D341Med (cell line): ENCODE measurements at places on chromosomes 1 and 21.

DNA sequence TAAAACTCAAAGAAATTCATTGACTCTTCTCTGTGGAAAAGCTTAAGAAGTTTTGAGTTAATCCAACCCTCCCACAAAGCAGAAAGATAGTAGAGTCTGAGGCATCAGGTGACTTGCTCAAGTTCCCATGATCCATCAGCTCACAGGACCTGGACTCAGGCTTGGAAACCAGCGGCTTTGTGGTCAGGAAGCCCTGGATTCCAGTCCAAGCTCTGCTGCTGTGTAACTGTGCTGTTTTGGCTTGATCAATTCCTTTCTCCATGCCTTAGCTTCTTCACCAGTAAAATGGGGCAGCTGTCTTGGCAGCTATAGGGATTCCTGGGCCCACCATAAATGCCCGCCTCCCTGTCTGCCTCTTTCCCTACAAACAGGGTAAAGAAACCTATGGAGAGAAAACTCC, 180.2 kb downstream of the HIVEP3 start:
- no peak for DNase-seq

DNA sequence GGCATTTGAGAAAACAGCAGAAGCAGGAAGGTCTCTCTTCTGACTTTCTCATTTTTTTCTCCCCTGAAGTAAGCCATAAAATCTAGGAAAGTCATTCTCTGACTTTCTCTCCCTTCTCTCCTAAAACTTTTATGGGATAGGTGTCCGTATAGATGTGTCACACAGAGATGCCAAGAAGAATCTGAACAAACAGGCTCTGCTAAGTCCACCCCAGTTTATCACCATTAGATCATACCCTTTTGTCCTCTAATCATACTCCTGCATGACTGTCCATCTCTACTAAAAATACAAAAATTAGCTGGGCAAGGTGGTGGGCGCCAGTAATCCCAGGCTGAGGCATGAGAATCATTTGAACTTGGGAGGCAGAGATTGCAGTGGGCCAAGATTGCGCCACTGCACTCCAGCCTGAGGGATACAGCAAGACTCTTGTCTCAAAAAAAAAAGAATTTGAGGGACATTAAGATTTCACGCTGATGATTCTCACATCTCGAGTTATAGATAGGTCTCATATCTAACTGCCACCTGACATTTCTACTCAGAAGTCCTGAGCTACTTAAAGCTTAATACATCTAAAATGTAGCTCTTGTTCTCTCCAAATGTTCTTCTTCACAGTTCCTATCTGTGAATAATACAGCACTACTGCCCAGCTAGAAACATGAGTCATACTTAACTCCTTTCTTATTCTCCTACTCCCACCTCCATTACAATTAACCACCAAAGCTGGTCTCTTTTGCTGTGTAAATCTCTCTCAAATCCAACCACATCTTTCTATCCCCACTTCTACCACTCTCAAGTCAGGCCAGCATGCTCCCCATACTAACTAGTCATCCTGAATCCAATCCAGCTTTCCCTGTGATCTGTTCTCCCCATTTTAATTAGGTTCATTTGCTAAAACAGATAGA, 47.7 kb downstream of the ZNF644 start:
- DNase-seq = no peak

DNA sequence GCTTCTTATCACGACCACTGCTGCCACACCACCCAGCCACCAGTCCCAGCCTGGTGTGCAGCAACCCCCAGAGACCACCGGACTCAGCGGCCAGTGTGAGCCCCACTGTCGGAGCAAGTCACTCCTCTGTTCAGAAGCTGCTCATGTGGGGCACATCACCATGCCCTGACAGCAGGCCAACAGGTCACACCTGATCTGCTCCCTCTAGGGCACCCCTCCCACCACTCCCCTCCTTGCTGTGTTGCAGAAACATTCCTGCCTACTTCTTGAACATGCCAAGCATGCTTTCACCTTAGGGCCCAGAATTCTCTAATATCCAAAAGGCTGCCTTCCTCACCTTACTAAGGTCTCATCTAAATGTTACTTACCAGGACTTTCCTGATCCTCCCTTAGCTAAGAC, 146.5 kb downstream of the SLC45A1 start:
- no peak for DNase-seq

GRCh38 chr1:23682946-23683345, 8.7 kb upstream of the RPL11 start:
- DNase-seq = no peak

DNA sequence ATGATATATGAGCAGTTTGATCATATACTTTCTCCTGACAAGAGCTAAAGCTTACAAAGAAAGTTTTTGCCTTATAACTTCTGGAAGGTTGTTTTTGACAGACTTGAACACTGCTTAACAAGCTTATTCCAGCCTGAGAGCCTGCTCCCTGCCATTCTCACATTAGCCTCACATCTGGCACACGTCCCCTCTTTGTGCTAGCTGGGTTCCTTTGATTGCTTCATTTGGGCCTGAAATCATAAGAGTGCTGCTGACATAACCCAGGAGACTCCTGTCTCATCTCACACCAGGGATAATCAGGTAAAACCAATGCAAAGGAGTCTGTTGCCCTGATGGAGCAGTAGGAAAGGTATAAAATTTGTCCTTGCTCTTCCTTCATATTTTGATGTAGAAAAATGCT, 1411.7 kb upstream of the B3GALT2 start:
- DNase-seq = no peak

GRCh38 chr1:224430511-224431113, 4.0 kb downstream of the WDR26 start:
- no peak for DNase-seq

GRCh38 chr1:79845936-79846335, 839.4 kb upstream of the ADGRL4 start:
- DNase-seq = no peak

DNA sequence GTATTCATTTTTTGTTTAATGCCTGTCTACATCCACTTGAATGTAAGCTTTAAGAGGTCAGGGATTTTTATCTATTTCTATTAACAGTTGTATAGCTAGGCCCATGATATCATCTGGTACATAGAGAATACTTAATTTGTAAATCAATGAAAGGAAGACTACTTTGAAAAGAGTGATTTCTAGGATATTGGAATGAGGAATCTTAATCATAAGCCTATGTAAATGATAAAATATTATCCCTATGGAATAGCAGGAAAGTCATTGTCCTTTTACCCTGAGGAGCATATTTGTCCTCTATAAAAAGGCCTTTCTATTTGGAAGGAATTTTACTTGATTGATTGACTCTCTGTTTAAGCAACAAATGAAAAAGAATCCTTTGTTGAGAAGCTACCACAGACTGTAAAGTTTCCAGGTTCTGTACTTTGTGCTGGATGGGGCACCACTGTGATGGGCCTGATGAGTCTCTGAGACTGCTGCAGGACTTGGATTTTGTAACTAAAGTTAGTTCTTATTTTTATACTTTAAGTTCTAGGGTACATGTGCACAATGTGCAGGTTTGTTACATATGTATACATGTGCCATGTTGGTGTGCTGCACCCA, 53.8 kb downstream of the MAST2 start:
- no peak for DNase-seq

DNA sequence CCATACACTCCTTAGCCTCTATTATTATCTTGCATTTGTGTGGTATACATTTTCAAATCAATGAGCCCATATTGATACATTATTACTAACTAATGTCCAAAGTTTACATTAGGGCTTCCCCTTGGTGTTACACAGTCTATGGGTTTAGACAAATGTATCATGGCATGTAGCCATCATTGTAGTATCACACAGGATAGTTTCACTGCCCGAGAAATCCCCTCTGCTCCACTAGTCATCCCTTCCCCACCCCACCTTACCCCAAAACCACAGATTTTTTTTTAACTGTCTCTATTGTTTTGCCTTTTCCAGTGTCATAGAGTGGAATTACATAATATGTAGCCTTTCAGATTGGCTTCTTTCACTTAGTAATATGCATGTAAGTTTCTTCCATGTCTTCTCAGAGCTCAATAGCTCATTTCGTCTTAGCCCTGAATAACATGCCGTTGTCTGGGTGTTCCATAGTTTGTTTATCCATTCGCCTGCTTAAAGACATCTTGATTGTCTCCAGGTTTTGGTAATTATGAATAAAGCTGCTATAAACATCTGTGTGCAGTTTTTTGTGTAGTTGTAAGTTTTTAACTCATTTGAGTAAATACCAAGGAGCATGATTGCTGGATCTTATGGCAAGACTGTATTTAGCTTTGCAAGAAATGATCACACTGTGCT, 86.4 kb upstream of the LYST start:
- no peak for DNase-seq

GRCh38 chr1:30414086-30414850, 309.1 kb downstream of the MATN1 start:
- DNase-seq = peak; percentile 1

GRCh38 chr1:177589166-177589565, 380.7 kb downstream of the SEC16B start:
- DNase-seq = no peak

DNA sequence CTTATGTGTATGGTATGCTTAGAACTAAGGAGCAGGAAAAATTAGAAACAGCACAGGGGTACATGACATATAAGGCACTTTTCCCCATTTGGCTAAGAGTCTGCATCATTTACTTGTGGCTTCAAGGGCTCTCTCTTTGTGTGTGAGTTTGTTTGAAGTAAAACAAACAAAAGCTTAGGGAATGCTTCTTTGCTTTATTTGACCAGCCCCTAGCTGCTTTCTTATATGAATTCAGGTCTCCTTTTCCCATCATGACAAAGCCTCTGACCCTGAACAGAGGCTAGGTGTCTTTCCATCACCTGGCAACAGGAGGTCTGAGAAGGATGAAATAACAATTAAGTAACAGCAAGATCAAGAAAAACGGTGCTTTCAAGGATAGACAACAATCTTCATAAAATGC, 643.8 kb upstream of the ADGRL2 start:
- DNase-seq = no peak

DNA sequence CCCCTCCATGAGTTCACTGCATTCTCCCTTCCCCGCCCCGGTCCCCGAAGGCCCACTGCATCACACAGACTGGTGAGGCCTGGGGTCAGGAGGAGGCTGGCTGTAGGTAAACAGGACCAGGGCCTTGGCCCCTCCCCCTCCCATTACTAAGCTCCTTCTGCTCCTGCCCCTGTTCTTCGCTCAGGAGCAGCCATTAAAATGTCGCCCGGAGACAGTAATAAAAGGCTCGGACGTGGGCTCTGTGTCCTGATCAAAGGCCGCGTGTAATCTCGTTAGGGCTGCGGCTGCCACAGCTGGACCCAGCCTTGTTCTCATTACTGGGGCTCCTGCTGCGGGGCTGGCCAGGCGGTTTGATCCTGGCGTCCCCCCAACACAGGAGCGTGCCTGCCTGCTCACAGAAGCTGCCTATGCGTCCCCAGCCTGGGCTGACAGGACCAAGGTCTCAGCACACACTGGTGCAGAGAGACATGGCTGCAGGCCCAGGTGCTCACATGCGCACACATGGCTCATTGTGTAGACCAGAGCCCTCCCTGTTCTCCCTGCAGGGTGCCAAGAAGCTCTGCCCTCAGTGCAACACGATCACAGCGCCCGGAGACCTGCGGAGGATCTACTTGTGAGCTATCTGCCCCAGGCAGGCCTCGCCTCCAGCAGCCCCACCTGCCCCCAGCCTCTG, 24.0 kb downstream of the TMEM53 start:
- no peak for DNase-seq

DNA sequence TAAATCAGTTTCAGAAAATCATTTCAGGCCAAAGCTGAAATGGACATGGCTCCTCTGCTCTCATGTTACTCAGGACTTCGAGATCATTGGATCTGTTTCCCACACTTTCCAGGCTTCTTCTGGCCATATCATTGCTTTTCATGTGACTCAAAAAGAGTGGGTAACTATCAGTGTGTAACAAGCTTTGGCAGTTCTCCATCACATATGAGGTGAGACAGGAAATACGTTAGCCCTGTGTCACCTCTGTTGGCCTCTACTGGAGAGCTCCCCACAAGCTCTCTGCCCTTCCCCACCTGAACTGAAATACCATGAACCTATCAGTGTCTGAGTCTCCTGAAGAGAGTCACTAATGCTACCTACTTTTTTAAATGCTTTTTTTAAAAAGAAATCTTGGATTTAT, 128.2 kb downstream of the LBR start:
- no peak for DNase-seq

DNA sequence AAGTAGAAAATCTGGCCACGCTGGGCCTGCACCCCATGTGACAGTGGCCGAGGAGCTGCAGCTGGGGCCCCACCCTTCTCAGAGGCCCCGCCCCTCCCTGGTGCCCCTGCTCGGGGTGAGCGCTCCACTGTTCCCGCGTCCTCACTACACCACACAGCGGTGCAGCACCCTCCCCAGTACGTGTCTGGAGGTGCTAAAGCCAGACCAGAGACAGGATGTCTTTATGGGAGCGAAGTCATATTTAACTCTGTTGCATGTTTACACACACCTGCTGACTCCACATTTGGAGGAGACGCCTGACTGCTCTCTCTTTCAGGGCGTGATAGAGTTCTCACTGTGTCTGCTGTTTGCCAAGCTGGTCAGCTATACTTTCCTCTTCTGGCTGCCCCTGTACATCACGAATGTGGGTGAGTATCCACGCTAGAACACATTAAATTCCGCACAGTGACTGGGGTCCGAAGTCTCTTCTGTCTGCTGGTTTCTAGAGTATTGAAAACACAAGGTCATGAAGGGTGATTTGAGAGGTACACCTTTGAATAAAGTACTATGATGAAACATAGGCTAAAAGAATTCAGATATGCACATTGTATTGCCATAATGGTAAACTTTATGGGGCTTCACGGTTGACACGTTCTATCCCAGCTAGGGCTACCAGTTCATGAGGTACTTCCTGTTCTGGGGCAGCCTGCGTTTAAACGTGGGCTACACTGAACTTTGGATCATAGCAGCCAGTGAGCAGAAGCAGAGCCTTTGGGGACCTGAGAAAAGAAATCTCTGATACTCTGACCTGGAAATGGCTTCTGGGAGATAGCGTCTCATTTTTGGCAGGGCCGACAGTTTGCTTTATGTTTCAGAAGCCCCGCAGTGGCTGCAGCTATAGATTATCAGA, 48.4 kb downstream of the SLC37A1 start:
- no peak for DNase-seq

GRCh38 chr1:94993931-94994645, 67.2 kb upstream of the CNN3 start:
- DNase-seq = no peak

DNA sequence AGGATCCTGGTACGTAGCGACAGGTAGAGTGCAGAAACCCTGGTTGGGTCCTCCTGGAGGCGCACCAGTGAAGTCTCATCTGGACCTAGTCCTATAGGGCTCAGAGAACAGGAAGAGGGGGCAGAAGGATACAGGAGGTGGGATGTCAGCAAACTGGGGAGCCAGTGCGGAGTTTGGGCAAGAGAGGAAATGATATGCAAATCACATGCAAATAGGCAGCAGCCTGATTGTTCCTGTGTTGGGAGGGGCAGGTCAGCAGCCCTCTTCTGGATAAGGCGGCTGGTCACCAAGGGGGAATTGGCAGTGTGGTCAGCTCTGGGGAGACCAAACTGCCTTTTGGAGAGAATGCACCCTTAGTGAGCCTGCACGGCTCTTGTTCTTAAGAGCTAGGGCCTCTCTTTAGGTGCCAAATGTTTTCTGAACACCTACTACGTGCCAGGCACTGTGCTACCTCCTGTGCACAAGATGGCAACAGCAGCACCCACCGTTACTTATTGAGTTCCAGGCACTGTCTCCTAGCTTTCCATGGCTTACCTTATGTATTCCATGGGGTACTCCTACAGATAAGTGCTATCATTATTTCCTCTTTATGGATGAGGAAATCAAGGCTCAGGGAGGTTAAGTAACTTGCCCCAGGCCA, 18.1 kb upstream of the PADI3 start:
- DNase-seq = no peak
